ENCODE measurements at places on chromosomes 2 and 18.

GRCh38 chr2:17107151-17107550 is 411.1 kb downstream of the RAD51AP2 start:
- DNase-seq, result no peak

DNA sequence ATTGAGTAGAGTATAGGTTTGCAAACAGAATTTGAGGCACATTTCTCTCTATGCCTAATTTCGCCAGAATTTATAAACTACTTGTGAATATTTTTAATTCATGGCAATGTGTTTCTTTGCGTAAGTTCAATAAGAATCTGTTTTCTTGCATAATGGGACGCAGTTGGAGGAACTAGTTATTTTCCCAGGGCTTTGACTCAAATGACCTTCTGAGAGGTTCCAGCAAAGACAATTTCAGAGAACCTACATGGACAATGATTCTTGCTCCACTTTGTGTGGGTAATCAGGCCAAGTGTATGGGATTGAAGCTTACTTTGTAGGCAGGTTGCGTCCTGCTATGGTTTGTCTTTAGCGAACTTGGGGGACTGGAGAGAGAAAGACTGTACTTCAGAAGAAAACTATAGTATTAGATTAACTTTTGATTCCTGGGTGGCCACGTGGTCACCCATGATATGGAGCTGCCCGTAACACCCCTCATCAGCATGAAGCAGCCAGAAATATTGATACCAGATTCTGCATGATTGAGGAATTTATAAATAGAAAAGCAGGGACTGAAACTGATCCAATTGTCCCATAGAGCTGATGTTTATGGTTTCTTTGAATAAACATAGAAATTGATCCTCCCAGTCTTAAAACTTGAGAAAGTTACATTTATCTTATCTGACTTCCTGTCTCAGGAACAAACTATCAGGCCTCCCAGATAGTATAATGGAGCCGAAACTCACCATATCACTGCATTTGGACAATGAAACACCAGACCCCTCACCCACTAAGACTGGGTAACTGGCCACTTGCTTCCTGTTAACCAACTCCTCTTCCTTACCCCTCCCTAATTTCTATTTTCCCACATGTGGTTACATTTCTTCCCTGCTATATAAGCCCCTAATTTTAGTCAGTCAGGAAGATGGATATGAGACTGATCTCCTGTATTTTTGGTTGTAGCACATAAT is 815.3 kb upstream of the HS6ST1 start:
- no peak for DNase-seq

DNA sequence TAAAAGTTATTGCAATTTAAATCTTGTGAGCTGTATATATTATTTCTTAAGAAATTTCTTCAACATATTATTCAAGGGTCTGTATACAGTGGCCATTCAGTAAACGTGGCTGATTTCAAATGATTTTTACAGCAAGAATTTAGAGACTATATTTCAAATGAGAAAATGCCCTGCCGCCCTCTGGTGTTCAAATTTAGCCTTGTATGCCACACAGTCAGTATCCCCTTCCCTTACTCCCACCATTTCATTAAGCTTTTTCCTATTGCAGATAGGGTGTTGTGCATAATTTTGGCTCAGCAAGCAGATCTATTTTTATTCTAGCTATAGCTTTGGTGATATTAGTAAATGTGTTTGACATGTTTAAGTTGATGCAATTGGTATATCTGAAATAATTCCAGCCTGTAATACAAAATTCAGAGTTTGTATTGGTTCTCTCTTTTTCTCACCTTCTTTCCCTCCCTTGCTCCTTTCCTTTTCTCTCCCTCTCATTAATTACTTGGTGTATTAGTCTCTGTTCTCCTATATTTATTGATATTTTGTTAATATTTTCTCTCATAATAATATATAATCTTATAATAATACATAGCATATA is 22.8 kb upstream of the SCN7A start:
- DNase-seq, result no peak

DNA sequence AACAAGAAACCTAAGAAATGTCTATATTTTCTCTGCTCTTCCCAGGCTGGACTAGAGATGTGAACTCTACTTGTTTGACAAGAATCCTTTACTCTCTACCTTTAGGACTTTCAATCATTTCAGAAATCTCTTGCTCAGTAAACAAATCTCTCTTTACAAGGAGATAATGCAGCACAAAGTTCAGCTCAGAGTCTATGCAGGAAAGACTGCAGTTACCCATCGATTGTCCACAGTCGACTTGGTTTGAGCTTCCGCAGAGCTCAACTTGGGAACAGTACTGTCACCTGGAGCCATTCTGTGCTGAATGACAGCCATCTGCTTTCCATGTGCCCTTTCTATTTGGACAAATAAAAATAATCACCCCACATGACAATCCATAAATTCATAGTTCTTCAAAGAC is 259.7 kb upstream of the STON1 start:
- DNase-seq, result no peak

- DNase-seq, result no peak
Measured at GRCh38 chr2:119520696-119521432, 3.4 kb downstream of the SCTR start.

DNA sequence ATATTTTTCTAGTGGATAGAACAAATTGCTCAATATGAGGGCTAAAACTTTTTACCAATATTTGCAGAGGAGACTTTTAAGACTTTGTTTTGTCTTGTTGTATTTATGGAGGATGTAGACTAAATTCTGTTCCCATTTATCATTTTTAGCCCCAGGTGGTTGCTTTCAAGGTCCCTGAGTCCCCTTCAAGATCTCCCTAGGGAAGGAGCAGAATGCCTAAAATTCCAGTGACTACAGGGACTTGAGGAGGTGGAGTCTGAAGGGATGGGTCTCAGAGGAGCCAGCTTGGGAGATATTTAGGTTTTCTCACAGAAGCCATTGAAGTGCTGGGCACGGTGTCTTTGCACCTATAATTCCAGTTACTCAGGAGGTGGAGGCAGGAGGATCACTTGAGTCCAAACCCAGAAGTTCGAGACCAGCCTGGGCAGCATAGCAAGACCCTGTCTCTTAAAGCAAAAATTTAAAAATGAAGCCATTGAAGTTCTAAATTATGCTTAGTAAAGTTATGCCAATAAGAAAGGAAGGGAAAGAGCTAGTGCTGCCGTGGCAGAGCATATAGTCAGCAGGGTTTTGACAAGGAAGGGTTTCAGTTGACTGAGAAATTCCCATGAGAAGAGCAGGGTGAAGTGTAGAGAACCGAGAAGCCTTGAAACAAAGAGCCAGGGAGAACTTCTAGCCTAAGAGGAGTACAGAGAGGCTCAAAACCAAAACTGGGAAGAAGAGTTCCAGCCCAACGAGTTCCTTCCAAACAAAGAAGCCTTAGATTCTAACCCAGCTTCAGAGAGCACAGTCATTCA is 43.4 kb downstream of the COMMD1 start:
- no peak for DNase-seq

- DNase-seq, result no peak
Measured at GRCh38 chr2:237320801-237321560, 93.0 kb downstream of the COL6A3 start.

GRCh38 chr2:21754164-21754788 is 630.5 kb downstream of the TDRD15 start:
- DNase-seq, result no peak

- no peak for DNase-seq
Measured at GRCh38 chr2:11375689-11376027, 31.2 kb upstream of the ROCK2 start.

Data from stimulated activated CD8-positive, alpha-beta memory T cell treated with anti-CD3 and anti-CD28 coated beads, Interleukin-12 subunit alpha, Interleukin-12 subunit beta, amount 100 ng/mL, for 4 hours (primary cell).